ENCODE measurements at places on chromosomes 13 and 19.

DNA sequence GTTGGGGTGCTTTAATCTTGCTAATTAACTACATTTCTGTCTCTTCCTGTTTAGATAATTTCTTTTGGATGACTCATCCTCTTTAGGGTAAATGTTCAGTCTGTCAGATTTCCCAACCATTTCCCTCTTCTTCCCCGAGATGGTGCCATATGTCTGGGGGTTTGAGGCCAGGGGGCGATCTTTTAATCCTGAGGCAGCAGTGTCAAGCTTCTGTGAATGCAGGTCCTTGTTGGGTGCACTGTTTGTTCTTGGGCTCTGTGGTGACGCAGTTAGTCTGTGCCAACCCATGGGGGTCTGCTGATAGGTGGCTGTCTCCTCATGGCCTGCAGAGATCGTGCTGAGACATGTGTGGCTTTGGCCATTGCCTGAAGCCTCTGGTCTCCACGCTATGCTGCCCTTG lies 420.4 kb downstream of the NDFIP2 start:
- no peak for DNase-seq

DNA sequence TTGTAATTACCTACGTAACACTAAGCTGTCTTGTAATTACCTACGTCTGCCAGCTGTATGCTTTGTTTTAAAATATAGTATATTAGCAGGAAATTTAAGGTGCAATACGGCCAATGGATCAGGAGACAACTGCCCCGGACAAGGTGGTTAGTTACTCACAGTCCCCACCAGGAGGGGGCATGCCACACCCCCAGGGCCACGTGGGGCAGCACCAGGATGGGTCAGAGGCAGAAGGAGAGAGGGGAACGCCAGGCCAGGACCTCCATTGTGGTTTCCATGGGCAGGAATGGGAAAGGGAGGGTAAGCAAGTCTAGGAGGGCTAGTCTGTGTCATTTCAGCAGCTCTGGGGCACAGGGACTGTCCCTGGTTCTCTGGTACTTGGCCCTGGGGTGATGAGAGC lies 140.1 kb downstream of the URI1 start:
- no peak for DNase-seq

- DNase-seq: no peak
These were observed 193.2 kb downstream of the IRS2 start for GRCh38 chr13:109593230-109593629.

DNA sequence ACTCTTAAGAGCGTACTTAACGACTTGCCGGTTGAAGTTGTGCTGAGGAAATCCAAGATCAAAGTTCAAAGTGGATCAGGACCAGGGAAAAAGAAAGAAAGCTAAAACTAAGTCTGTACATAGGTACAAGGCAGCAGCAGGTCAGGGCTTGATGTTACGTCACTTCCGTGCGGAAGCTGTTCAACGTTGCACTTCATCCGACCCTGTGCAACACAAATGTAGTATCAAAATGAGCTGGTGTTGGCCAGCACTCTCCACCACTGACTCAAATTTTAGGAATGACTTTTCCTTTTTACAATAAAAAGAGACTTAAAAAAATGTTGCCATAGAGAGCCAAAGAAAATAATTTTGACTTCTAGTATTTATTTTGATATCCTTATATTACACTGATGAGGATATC lies 1315.4 kb downstream of the EFNB2 start:
- DNase-seq: no peak

GRCh38 chr13:26184791-26185250 lies 37.3 kb downstream of the RNF6 start:
- DNase-seq: peak; percentile 38

- DNase-seq: no peak
These were observed 39.7 kb downstream of the THSD1 start for GRCh38 chr13:52366291-52366690.

DNA sequence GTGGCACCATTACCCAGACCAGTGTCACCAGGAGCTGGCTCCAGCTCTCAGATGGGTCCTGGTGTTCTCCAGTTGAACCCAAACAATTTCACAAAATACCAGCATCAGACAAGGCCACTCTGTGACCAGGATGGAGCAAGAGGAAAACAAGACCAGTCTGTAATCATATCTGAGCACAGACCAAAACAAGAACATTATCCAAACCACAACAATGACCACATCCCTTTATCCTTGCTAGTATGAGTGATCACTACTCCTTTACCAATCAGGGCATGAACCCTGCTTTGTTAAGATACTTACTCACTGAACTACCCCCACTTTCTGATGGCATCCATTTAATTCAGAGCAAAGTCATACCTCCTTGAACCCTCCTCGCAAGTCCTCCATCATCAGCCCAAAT lies 145.9 kb downstream of the NUFIP1 start:
- no peak for DNase-seq

DNA sequence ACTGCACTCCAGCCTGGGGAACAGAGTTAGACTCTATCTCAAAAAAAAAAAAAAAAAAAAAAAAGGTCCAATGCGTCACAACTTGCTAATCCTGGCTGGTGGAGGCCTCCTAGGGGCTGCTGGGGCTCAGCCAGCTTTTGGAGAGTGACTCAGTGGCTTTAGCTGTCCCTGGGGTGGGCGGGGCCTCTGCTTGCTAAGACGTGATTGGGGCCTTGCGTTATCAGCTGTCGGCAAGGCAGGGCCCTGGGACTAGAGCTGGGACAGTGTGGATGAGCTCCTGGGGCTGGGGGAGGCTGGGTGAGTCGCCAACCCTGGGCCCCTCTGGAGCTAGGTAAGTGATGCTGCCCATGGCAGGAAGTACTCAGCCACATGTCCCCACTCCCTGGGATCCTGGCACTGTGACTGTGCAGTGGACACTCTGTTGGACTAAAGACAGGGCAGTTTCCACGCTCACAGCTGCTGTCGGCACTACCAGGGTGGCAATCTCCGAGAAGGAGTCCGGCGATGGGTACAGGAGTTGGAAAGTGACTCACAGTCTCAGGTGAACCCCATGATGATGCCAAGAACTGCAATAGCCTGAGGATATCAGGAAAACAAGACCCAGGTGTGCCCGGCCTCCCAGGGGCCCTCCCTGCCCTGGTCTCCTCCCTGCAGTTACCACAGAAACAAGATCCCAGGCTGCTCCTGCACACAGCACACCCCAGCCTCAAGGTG lies 32.2 kb downstream of the F2RL3 start:
- DNase-seq: no peak

DNA sequence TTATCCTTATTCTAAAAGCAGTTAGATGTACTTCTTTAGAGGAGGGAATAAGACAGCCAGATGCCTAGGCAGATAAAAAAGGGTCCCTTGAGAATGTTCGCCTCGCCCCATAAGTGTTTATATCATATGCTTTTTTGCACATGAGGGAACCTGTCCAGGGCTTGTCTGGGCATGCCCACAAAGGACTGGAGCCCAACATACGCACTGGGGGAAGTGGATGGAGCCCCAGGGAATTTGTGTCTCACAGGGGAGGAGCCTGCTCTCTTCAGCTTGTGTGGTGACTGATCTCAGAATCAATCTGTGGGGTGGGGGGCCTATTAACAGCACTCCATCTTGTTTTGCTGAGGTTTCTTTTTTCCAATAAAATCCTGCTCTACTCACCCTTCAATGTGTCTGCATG lies 22.6 kb downstream of the MED4 start:
- DNase-seq: no peak

- DNase-seq: no peak
These were observed 49.1 kb downstream of the LMO7 start for GRCh38 chr13:75685239-75685697.

DNA sequence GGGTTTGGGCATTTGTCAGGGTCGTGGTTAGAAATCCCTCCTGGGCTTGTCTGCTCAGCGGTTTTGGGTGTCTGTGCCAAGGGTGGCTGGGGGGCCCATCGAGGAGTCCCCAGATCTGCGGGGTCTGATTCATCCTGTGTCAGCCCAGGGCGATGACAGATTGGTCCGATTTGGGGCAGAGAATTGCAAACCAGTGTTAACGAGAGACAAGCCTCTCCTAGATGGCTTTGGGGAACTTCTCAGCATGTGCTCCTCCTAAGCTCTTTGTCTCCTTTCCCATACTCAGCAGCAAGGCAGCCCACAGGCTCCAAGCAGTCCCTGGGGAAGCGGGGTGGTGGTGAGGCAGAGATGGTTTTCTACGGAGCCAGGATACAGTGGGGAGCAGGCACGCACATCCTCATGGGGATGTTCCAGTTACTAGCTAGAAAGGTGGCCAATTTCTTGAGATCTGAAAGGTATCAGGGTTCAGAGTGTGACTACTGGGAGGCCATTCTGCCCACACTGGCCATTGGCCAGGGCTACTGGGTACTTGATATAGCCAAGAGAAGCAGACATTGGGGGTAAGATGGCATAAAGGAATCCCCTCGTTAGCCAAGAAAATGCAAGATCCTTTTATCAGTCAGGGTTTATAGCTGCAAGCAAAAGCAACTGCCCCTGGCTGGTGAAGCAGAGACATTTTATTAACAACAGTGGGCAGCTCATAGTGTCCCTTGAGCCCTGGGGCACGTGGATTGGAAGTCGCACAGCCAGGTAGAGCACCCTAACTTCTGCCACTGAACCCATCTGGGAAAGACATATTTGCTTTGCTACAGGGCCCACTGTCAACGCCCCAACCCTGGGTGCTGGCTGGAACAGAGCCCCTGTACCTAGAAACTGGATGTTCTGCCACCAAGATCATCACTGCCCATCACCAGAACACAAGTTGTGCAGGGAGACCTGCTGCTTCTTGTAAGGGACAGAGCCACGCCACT lies 63.6 kb downstream of the RGCC start:
- DNase-seq: no peak

- DNase-seq: no peak
These were observed 162.7 kb downstream of the TBC1D4 start for GRCh38 chr13:75319254-75319653.

DNA sequence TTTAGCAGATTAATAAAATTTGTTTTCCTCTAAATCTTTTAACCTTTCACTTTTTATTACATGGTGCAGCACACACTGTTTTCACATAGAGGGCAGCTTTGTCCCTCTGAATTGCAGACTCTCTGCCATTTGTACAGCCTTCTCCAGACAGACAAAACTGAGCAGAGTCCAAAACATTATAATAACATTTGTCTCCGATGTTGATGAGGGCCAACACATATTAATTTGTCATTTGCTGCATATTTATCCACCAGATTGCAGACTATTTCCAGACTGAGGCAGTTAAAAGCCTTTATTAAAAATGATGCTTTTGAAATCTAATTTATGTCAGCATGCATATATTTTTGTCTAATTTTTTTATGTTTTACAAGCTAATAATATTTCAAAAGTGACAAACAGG lies 1251.9 kb upstream of the SLC10A2 start:
- DNase-seq: no peak

DNA sequence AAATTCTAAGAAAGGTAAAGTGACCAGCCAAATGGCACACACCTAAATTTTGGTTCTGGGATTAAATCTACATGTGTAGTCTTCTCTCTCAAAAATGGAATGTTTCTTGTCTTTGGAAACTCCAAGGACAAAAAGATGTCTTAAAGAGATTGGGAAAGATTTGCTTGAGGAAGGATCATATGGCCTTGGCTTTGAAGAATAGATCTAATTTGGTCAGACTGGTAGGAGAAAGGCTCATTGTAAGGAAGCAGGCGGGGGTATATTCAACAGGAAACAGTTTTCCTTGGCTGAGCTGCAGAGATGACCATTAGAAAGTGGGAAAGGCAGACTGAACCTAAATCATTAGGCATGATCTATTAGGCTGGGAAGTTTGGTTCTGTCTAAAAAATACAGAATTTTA lies 365.3 kb downstream of the DCT start:
- DNase-seq: no peak

DNA sequence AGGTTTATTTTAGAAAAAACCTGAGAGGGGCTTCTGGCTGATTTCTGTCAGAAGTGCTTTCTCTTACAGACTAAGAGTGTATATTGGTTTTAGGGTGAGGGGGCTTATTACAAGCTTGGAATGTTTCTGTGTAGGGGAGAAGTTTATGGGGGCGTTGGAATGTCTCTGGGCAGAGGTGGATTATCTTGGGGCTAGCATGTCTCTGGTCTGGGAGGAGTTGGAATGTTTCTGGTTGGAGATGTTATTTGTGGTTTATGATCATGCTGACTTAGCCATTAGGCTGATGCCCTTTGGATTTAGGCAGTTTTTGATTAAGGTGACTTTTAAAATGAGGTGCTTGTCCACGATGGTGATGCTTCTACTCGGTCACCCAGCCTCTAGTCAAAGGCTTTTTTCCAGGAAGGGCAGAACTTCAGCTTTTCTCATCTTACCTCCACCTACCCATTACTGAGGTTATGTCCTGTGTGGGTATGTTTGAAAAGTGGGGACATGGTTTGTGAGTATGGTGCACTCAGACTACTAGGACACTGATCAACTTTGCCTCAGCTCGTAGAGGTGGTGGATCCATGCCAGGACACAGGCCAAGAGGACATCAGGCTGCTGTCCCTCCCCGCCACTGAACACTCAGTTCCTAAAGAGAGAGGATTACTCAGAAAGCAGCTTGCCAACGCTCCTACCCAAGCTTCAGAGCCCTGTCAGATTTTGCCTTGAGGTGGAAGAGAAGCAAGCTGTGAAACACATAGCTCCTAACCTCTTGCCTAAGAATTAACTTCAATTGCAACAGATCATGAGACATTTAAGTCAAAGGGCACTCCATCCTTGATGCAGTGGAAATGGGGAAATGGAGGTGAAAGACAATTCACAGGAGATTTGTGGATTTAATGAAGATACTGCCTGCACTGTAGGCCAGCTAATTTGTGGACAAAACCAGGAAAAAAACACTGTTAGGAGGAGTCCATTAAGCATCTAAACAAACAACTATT lies 63.6 kb downstream of the ZNF44 start:
- peak; percentile 32 for DNase-seq

DNA sequence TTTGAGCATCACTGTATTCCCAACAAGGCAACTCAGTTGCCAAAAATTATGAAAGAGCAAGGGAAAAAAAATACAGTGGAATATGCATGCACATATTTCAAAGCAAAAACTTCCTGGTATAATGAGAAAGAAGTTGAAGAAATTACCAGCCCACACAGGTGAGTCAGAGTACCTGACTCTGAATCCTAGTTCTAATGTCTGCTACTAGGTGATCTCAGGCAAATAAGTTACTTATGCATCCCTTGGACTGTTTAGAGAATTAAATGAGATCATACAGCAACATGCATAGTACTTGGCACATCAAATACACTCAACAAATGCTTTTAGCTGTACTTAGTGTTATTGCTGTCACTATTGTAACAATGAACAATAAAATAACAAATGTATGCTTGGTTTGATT lies 144.9 kb downstream of the MIPEP start:
- no peak for DNase-seq

GRCh38 chr13:22162889-22163288 lies 492.0 kb downstream of the FGF9 start:
- DNase-seq: no peak

DNA sequence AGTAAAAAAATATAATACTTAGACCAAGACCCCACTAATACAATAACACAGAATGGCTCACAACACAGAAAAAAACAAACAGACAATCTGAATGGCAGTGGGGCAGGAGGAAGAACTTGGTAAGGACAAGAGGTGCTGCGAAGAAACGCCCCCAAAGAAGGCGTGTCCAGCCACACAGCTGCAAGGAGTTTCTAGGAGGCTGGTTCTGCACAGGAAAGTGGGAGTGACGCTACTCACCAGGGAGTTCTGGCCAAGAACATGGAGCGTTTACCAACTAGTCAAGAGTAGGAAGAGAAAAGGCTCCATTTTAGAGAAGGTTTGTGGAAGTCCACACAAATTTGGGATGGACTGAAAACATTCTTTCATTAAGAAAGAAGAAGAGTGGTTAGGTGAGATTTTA lies 95.3 kb upstream of the SLC15A1 start:
- DNase-seq: no peak

- DNase-seq: no peak
These were observed 36.8 kb upstream of the ATP1A3 start for GRCh38 chr19:42030645-42031440.

- DNase-seq: no peak
These were observed 12.6 kb downstream of the ATP11A start for GRCh38 chr13:112702341-112702985.

- peak; percentile 51 for DNase-seq
These were observed 5.2 kb upstream of the PLIN4 start for GRCh38 chr19:4523306-4524110.
